ENCODE measurements at places on chromosomes 16 and 17. TPM values are rescaled to one million over a fixed set of nuclear protein-coding genes. Genes with fewer than 3 reads are reported as not detected.

- no peak for DNase-seq
Measured at GRCh38 chr17:44338702-44339101, 6.4 kb upstream of the GRN start.

GRCh38 chr17:81576621-81577277 lies 24.6 kb upstream of the FAAP100 start:
- DNase-seq, result peak; percentile 75

DNA sequence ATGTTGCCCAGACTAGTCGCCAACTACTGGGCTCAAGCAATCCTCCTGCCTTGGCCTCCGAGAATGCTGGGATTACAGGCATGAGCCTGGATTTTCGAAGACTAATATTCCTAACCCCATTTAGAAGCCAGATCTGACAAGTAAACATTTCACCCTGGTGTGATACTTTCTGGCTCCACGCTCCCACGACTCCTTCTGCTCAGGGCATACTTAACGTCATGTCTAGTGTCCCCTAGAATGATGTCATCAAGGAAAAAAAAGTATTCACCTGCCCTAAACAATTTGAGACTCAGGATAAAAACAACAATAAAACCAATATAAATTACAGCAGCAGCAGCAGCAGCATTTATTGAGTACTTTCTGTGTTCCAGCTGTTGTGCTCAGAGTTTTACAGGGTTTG lies 13.2 kb downstream of the ITGB3 start:
- DNase-seq, result peak; percentile 55

- no peak for DNase-seq
Measured at GRCh38 chr17:71709946-71710345, 410.9 kb upstream of the SOX9 start.

PRR11 gene
- total RNA-seq, result 11.2 TPM

DNA sequence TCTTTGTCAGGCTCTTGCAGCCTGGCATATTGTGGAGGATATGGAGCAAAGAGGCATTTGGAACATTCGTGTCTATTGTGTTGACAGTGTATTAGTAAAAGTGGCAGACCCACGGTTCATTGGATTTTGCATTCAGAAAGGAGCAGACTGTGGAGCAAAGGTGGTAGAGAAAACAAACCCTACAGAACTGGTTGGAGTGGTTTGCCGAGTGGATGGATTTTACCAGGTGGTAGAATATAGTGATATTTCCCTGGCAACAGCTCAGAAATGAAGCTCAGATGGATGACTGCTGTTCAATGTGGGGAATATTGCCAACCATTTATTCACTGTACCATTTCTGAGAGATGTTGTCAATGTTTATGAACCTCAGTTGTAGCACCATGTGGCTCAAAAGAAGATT lies 44.5 kb downstream of the EFCAB13 start:
- no peak for DNase-seq

DNA sequence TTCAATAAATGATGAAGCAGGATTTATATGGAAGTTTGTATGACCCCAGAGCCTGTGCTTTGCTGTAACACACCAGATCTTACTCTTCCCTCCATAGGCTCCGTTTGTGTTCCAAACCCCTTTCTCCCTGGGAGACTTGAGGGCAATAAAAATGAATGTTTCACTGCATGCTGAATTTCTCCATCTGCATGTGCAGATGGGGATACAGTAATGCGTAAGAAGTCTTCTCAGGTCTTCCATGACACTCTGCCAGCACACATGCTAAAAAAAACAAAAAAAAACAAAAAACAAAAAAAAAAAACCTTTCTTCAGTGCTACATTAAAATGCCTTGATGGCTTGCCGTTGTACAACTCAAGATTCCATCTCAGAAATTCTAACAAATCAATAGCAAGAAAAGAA lies 170.2 kb upstream of the ANKFN1 start:
- no peak for DNase-seq

NXPH3 gene
- total RNA-seq, result 0.43 TPM

Data from fibroblast of villous mesenchyme (primary cell).